ENCODE measurements at places on chromosomes 5 and 9.

- DNase-seq: no peak
These were observed 372.8 kb downstream of the KIAA0825 start for GRCh38 chr5:94245608-94246007.

DNA sequence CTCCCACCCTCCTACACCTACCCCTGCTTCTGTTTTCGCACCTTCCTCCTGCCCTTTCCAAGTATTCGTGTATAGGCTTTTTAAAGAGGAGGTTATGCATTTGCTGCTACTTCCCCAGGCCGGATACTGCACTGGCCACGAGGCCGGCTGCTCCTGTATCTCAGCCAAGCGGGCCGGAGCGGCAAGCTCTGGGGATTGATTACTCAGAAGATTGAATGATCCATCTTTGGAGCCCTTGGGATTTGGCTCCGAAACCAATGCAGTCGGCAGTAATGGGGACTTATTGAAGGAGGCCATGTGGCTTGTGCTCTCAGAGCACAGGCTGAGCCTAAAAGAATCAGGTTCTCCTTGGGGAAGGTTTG, 405.3 kb downstream of the TLE4 start:
- no peak for DNase-seq

- no peak for DNase-seq
These were observed 162.6 kb downstream of the TAF11L14 start for GRCh38 chr5:17796757-17797396.

GRCh38 chr9:133632806-133633680, 3.1 kb upstream of the DBH start:
- DNase-seq: no peak

GRCh38 chr5:31328040-31328733, 134.7 kb downstream of the CDH6 start:
- no peak for DNase-seq

DNA sequence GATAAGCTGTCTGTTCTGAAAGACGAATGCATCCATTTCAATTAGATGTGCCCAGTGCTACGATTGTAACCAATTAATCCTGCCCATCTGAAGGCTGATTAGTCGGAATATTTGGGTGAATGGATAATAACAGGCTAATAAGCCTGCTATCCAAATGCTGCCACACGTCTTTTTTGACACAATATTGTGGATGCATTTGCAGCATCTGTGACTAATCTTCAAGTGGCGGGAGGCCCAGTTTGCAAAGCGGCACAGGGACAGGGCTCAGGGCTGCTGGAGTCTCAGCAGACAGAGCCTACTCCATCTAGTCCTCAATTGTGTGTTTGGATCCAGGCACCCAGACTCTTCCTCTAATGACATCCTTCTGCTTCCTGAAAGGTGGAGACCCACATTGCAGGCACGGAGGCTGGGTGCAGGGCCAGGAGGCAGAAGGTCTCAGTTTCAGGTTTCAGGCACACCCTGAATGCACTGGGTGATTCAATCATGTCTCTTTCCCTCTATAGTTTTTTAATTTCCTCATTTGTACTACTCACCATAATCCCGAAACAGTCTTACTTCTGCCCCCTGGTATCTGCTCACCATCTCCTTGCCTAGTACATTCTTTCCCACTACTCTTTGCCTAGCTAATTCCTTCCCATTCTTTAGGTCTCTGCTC, 169.6 kb downstream of the ASTN2 start:
- DNase-seq: no peak

- no peak for DNase-seq
These were observed 13.9 kb upstream of the CDK5RAP2 start for GRCh38 chr9:120593955-120594277.

DNA sequence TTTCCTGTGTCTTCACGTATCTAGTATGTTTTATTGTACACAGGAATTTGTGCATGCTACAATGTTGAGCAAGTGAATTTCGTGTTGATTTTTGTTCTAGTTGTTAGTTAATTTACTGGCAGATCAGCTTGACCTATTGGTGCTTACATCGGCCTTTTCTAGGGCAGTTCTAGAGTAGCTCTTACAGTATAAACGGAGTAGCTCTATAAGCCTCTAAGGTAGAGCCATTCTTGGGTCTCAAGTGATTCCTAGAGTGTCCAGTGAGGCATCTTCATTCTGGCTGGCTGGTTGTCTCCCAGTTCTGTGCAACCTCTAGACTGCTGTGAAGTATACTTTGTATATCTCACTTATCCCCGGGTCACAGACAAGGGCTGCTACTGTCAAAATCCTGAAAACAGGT, 364.6 kb downstream of the CDH10 start:
- no peak for DNase-seq

- DNase-seq: no peak
These were observed 114.6 kb upstream of the FTMT start for GRCh38 chr5:121737120-121737519.

Data from ELR (cell line).